Adipocyte (in vitro differentiated cells): ENCODE measurements at places on chromosomes 4 and X.
A peak's percentile ranks its signal among the peaks of the same experiment; 100 is the strongest.

GRCh38 chrX:7266288-7266687 is 118.3 kb upstream of the PUDP start:
- DNase-seq = no peak

DNA sequence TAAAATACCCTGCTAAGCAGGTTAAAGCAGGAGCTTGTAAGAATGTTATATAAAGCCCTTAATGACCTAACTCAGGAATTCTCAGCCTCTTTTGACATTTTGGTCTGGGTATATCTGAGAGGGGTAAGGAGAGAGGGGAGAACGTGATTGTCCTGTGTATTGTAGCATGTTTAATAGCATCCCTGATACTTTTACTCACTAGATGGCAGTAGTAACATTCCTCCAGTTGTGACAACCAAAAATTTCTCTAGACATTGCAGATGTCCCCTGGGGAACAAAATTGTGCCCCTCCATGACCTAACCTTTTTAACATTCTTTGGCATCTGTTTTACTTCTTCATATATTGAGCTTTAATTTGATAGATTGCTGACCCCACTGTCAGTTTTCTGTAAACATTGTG is 17.9 kb downstream of the SMARCA5 start:
- DNase-seq = peak; percentile 57

DNA sequence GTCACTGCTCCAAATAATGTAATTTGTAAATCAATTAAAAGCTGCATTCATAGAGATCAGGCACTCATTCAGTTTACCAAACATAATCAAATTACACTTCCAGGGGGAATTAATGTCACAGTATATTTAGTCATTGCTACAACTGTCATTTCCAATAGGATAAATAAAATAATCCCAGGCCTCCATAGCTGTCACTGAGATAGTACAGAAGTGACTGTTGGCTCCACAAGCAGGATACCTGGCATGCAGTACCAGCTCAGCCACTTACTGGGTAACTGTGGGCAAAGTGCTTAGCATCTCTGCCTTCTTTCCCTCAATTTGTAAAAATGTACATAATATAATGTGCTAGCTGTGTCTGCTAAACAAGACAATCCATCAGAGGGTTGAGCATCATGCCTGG is 128.1 kb downstream of the CAMK2D start:
- DNase-seq = no peak

- DNase-seq = no peak
These were observed 160.7 kb upstream of the FTHL17 start for GRCh38 chrX:31232506-31232905.

DNA sequence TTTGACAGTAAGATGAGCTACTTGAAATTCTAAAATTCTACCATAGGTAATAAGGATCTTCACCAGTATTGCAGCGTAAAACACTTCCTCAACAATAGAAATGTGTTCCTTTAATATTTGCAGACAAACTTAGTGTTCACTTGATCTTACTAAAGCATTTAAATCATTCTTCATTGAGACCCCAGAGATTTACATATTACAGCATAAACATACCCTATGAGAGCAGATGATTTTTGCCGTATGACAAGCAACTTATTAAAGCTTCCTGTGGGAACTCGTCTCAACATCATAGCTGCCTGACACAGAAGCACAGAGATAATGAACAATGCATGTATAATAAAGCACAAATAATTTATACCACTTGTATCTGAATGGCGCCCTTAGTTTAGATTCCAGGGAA is 3.6 kb downstream of the UGT2B7 start:
- no peak for DNase-seq
